ENCODE measurements at places on chromosomes 12 and 14. TPM values are rescaled to one million over a fixed set of nuclear protein-coding genes. Genes with fewer than 3 reads are reported as not detected.

- H3K27me3 ChIP-seq, result no peaks in the 10 kb centered on the region
- H3K4me1 ChIP-seq, result no peaks in the 10 kb centered on the region
- H3K36me3 ChIP-seq, result peaks cover 8% of the 10 kb centered on the region
- no peak overlapping the region for H3K4me3 ChIP-seq
- no peak for DNase-seq
- no peak overlapping the region for H3K27ac ChIP-seq
Measured at GRCh38 chr12:45425426-45425825, 209.5 kb downstream of the ANO6 start.

- H3K27me3 ChIP-seq, result peaks cover 28% of the 10 kb centered on the region
Measured at GRCh38 chr14:25044106-25044698, 5.7 kb downstream of the STXBP6 start.

Gene AMIGO2
- total RNA-seq, result 1.7 TPM

Gene TPH2
- total RNA-seq, result not detected

Gene SYT1
- 36.9 TPM for total RNA-seq

Gene PPP1CC
- total RNA-seq, result 629 TPM

Gene MMP19
- total RNA-seq, result 0.13 TPM

All from neural progenitor cell (in vitro differentiated cells).